MM.1S (cell line): ENCODE measurements at places on chromosomes 7 and 10.

GRCh38 chr10:42690449-42691360, 52.3 kb upstream of the ZNF33B start:
- DNase-seq: no peak

DNA sequence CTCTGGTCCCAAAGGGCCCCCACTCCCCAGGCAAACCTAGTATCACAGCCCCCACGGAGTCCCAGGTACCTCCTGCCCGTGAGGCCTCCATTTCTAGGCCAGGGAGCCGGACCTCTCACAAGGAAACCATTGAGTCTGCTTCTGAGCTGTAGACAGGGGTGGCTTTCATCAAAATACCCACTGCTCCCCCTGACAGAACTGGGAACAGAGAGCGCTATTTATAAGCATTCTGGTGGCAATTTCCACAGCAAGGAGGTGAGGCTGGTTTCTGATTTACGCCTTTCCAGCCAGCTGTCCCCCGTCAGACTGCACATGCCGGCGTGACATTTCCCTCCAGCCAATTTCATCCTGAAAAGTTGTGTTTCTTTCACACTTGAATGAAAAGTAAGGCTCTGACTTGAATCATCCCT, 407.5 kb upstream of the PRKCQ start:
- DNase-seq: no peak

- DNase-seq: no peak
These were observed 50.4 kb downstream of the ADRA2A start for GRCh38 chr10:111127081-111127848.

DNA sequence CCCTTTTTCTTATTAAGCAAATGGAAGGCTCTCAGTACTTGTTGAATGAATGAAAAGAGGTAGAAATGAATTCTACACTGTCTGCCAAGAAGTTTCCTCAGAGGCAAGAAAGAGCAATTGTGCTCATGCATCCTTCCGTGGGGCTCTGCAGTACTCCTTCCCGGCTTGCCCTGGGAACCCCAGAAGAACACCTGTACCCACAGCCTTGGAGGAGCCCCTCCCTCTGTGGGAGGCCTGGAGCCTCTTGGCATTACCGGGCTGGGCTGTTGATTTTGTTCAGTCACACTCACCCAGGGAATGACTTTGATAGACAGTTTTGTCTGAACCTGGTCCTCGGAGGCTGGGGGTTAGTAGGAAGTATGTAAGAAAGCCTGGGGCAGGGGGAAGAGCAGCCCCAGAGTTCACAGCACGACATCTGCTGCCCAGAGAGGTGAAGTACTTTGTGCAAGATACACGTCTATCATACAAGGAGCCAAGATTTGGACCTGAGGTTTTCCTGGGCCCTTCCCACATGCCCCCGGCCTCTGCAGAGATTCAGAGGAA, 134.8 kb upstream of the GDF10 start:
- DNase-seq: no peak

GRCh38 chr10:24091256-24091655, 117.7 kb upstream of the KIAA1217 start:
- no peak for DNase-seq

- no peak for DNase-seq
These were observed 108.4 kb downstream of the KLF6 start for GRCh38 chr10:3676564-3676963.

DNA sequence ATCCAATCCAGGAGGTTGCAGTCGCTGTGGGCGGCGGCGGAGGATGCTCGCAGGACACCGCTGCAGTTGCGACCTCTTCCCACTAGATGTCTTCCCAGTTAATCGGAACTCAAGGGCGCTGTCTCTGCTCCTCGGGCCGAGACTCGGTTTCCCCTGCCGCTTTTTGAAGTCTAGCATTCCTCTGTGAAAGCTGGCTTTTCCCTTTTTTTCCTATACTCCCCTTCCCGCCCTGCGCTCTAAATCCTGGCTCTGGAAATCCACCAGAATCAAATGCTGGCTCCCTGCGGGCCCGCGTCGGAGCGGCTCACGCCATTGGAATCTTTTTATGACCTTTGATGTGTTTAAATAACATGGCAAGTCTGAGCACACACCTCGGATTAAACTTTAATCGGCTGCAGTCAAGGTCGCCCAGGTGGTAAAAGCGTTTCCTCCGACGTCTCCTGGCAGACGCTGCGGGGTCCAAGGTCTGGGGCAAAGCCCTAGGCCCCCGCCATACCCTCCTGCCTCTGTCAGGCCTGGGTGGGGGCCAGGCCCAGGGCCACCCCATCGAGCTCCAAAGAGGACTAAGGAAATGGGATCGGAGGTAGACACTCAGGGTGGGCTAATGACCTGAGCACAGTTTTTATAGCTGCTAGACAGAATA, 10.7 kb upstream of the HOXA13 start:
- DNase-seq: no peak

DNA sequence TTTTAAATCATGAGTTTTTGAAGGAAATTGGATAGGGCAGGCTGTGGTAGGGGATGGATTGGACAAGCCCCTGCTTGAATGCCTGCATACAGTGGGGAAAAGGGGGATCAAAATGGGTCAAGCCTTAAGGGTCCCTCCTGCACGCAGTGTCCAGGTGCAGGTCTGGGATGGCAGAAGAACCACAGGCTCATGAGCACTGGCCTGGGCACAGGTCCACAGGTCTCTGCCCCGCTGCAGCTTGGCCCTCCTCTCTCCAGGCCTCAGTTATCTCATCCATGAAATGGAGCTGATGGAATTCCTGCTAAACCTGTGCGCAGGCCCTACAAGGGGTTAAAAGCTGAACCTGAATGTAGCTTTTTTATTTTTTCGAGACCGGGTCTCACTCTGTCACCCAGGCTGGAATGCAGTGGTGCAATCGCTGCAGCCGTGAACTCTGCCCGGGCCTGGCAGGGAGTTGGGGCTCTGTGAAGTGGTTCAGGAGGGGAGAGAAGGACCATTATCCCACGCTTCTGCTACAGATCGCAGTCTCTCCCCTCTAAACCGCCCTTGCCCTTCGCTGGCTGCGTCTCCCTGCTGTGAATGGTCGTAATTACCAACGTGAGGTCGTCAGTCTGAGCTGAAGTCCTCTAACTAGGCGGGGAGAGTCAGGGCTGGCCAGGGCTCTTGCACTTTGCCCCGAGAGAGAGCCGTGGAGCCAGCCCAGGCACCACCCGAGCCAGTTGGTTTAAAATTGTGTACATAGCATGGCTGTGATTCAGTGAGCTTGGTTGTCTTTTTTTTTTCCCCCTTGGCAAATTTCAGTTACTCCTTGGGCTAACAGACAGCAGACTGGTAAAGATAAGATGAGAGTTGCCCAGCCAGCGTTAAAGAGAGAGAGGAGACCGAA, 77.5 kb upstream of the GTF2I start:
- no peak for DNase-seq

GRCh38 chr10:110353244-110354119, 48.8 kb upstream of the SMNDC1 start:
- peak; percentile 74 for DNase-seq

DNA sequence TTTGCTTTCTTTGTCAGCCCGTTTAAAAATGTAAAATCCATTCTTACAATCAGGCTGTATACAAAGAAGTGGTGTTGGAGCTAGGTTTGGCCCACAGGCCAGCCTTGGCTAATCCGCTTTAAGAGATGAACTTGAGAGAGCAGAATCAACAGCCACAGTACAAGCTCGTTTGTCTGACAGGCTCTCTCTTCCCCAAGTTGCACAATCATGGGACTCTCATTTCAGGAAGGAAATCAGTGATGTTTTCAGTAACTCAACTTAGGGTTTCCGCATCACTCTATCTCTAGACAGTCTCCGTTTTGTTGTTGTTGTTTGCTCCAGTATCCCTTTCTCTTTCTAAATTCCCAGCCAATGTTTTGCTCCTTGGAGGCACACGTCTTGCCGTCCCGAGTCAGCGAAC, 582.0 kb upstream of the MKI67 start:
- no peak for DNase-seq

- peak; percentile 70 for DNase-seq
These were observed 40.2 kb downstream of the ANKRD61 start for GRCh38 chr7:6071406-6071805.

- DNase-seq: no peak
These were observed 261.7 kb upstream of the TCERG1L start for GRCh38 chr10:131573256-131573655.

GRCh38 chr7:1761774-1762173, 91.7 kb downstream of the ELFN1 start:
- no peak for DNase-seq
